Esophagus squamous epithelium (tissue), 5 donors: ENCODE measurements at places on chromosomes 7 and 10.

GRCh38 chr7:1700536-1701333 is 30.7 kb downstream of the ELFN1 start:
- no peak for DNase-seq

DNA sequence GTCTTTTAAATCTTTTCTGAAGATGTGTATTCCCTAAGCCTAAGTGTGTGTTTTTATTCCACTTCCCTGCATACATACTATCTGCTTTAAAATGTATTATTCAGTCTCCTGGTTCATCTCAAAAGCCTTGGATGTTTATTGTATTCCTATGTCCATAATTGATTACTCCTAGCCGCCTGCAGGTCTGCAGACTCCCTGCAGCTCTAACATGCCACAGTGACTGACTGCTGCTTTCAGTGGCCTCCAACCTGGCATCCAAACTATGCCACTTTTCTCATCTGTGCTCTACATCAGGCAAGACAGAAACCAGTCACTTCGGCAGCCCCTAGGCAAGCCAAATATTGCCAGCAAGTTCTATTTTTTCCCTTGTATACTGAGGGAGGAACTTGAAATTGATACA is 81.7 kb downstream of the ABCA13 start:
- no peak for DNase-seq

DNA sequence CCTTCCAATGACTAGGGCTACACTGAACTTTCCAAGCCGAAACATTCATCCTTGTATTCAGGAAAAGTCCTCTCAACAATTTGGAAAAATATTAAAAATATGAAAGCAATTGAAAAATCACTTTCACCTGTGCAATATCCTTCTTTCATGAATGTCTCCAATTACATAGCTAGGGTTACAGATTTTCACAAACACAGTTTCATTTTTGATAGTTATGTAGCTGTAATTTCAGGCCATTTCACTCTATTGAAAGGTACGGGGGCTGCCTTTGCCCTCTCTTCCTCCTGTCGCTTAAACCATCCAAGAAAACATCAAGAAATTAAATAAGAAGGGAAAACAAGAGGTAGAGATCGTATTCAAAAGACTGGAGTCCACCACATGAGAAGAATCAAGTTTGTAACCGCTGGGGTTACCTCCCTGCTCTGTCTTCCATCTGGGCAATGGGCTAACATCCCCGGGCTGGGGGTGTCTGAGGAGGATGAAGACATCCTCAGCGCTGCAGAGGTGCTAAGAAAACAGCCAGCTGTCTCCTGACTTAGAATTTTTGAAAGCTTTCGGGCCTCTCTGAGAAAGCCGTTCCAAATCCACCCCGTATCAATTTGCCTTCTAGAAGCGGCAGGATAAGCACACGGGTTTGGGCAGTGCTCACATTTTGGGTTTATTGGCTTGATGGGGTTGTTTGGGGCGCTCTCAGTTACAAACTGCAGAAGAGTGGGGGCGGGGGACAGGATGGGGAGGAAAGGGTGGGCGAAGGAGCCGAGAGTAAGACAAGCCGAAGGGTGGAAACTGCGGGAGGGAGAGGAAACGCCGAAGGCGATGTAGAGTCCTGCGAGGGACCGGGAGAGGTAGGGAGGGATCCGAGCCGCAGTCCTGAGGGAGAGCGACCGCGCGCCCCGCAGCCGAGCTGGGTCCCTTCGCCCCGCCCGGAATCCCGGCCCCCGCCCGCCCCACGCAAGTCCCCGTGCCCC is 24.3 kb upstream of the VAX1 start:
- no peak for DNase-seq

- no peak for DNase-seq
Measured at GRCh38 chr10:84562592-84562991, 234.2 kb downstream of the CCSER2 start.

DNA sequence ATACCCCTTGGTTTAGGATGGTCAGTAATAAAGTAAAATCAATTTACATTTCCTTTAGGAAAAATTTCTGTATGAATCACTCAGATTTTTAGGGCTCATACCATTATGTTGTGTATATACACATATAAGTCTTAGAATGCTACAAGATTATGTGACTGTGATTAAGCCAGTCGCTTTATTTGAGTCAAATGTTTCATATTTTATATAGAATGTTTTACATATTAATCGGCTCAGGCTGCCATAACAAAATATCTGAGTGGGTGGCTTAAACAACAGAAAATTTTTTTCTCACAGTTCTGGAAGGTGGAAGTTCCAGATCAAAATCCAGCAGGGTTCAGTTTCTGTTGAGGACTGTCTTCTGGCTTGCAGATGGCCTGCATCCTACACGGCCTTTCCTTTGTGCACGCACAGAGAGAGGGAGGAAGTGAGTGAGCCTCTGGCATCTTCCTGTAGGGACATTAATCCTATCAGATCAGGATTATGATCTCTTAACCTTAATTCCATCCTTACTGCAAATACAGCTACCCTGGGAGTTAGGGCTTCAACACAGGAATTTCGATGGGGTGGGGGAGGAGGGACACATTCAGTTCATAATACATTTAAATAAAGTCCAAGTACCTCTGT is 198.0 kb downstream of the PHF14 start:
- no peak for DNase-seq

GRCh38 chr10:113326160-113327111 is 226.4 kb upstream of the HABP2 start:
- DNase-seq: no peak

GRCh38 chr10:101778781-101779543 is 3.0 kb upstream of the FGF8 start:
- no peak for DNase-seq

DNA sequence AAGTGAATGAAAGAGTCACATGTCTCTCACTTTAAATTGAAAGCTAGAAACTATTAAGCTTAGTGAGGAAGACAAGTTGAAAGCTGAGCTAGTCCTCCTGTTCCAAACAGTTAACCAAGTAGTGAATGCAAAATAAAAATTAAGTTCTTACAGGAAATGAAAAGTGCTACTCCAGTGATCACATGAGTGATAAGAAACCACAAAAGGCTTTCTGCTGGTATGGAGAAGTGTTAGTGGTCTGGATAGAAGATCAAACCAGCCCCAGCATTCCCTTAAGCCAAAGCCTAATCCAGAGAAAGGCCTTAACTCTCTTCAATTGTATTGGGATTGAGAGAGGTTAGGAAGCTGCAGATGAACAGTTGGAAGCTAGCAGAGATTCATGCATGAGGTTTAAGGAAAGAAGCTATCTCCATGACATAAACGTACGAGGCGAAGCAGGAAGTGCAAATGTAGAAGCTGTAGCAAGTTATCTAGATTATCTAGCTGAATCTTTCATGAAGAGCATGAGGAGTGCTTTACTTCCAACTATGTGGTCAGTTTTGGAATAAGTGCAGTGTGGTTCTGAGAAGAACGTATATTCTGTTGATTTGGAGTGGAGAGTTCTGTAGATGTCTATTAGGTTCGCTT is 261.6 kb downstream of the MDFIC start:
- no peak for DNase-seq

DNA sequence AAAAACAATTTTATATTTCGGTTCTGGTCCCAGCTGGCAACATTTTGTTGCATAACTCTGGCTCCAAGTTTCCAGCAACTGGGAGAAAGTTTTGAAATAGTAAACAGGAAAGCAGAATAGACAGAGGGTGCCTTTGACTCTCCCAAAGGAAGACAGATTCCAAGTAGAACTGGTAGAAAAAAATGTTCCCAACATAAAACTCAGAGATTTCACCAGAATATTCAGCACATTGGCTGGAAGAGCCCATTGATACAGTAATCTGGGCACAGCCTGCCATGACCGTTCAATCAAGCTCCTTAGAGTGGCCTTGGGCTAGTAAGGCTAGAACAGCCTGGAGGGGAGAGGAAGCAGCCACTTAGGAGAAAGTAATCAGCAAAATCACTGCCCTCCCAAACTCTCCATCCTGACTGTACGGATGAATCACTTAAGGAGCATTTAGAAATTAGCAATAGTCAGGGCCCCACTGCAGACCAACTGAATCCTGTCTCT is 120.4 kb downstream of the CUBN start:
- no peak for DNase-seq

GRCh38 chr7:47511699-47512370 is 70.1 kb downstream of the TNS3 start:
- DNase-seq: no peak
